HepG2 (cell line): ENCODE measurements at places on chromosomes 11 and 22.
A peak's percentile ranks its signal among the peaks of the same experiment; 100 is the strongest.

- no peak for DNase-seq
Measured at GRCh38 chr22:46442217-46442853, 95.1 kb downstream of the CELSR1 start.

GRCh38 chr11:94926271-94926625, 47.1 kb downstream of the CWC15 start:
- DNase-seq: no peak

DNA sequence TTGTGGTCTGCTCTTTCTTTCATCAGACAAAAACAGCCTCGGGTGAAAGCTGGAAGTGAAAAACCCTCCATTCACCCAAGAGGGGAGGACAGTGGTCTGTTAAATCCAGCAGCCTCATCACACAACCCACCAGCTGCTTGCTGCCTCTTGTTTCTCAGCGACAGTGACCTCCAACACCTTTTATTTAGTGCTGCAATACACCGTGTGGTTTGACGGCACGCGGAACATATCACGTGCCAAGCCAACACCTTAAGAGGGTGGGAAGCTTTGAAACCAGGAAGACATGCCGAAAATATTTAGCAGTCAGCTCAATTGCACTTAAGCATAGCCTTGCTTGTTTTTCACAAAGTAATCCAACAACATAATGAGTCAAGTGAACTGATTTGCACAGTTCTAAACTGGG, 39.8 kb upstream of the POGLUT3 start:
- no peak for DNase-seq

DNA sequence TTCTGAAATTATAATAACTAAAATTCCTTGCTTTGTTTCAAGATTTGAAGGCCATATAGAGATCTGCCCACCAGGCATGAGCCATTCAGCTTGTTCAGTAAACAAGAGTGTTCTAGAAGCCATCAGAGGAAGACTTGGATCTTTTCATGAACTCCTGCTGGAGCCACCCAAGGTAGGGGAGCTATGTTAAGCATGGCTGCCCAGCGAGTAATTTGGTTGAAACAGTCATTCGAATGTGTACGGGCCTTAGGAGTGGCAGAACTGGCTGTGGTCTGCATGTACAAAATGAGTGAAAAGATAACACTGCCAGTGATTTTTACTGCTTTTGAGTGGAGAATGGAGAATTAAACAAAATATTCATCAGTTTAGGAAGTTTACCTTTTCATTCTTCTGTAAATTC, 103.7 kb downstream of the PPP6R3 start:
- no peak for DNase-seq

- DNase-seq: peak; percentile 27
Measured at GRCh38 chr11:94968334-94968958, 4.9 kb downstream of the CWC15 start.

DNA sequence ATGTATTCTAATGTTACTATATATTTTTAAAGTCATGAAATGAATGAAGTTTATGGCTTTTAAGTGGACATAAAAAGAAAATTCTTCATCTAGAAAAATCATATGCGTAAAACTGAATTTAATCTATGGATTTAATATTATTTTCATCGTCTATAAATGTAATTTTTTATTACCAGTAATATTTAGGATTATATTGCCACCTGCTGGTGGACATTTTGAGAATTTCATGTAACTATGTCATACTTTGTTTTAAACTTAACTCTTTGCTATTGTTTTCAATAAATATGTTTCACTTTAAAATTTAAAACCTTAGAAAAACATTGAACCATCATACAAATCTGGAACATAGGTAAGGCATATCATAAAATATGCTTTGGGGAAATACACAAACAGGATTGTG, 66.5 kb upstream of the CEP126 start:
- DNase-seq: peak; percentile 20

DNA sequence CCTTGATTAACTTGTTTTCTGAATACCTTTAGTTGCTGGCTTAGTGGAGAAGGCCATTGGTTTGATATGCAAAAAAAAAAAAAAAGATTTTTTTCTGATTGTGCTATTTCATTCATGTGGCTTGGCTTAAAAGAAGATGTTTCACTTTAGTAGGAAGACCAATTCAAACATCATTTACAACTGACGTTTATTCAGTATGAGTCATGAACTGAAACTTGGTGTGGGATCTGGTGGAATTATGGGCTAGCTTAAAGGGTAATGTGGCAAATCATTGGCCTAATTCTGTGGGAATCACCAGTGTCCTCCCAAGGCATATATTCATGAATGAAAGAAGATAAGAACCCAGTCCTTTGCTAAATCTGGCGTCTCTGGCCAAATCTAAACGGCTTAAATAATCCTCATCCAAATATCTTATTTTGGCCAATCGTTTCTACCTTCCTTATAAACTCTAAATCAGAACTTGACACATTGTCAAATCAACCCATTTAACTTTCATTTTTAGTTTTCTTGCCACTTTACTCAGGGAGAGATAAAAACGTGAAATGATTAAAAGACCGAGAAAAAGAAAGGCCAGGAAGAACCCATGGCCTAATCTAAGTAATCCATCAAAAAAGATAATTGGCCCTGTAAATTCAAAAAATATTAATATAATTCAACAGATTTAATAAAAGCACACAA, 77.0 kb downstream of the DDIAS start:
- DNase-seq: peak; percentile 30

DNA sequence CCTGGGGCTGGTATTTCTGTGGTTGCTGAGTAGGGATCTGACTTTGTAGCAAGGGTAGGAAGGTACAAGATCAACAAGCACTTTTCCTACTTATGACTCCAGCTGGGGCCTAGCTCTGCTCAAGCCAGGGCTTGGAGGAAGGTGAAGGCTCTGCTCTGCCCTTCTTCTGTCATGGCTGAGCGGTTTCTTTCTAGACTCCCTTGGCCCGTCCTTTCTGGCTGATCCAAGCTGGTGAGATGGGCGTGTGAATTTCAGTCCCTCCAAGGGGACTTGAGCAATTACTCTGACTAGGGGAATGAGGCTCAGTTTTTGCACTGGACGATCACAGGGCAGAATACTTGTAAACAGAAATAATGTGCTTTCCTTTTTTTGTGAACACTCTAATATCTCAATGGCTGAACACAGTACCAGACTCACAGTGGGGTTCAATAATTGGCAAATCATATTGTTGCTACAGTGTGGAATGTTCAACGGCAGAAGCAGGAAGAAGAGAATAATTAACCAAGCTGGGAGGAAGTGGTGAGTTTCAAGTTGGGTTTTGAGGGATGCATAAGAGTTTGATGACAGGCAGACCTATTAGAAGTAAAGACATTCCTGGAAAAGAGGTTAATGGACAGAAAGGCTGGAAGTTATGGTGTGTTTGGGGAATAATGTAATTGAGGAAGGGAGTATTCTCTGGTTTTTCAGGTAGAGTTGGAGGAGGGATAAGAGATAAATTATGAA, 507.6 kb downstream of the MIAT start:
- DNase-seq: no peak

DNA sequence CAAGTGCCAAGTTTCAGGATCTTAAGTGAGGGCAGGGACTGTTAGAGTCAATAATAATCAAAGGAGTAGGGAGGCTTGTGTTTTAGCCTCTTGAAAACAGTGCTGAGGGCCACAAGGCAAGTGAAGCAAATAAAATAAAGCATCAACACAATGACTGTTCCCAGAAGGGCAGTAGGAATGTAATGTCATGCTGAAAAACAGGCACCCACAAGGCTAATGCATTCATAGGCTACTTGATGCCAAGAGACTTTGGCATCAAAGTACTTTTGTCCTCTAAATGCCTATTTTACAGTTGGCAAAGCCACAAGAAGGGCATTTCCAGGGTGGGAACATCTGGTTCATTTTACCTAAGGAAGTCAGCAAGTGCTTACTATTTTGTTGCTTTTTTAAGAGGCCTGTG, 22.9 kb downstream of the RAB39A start:
- no peak for DNase-seq

- no peak for DNase-seq
Measured at GRCh38 chr11:14445542-14446530, 53.8 kb downstream of the COPB1 start.

DNA sequence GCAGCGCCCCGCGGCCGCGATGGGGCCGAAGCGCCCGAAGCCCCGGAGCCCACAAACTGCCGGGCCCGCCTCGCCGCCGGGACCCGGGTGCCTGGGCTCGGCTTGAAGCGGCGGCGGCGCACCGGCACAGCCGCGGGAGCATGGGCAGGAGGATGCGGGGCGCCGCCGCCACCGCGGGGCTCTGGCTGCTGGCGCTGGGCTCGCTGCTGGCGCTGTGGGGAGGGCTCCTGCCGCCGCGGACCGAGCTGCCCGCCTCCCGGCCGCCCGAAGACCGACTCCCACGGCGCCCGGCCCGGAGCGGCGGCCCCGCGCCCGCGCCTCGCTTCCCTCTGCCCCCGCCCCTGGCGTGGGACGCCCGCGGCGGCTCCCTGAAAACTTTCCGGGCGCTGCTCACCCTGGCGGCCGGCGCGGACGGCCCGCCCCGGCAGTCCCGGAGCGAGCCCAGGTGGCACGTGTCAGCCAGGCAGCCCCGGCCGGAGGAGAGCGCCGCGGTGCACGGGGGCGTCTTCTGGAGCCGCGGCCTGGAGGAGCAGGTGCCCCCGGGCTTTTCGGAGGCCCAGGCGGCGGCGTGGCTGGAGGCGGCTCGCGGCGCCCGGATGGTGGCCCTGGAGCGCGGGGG, 346 bp downstream of the FJX1 start:
- DNase-seq: no peak

DNA sequence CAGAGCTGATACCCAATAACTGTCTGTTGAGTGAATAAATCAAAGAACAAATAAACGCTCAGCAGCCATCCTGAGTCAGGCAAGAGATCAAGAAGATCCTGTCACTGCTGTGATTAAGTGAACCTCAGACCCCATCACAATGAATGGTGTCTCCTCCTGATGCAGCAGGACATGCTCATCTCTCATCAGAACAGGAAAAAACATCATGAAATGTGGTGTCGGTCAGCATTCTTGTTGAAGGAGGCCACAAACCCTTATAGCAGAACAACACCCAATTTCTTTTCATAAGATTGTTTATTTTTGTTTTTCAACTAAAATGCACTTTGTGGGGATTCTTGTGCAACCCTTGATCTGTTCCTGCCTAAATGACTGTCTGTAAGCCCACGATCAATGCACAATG, 60.3 kb downstream of the SYTL2 start:
- DNase-seq: no peak

- DNase-seq: no peak
Measured at GRCh38 chr11:64264371-64264852, 13.1 kb downstream of the PLCB3 start.

DNA sequence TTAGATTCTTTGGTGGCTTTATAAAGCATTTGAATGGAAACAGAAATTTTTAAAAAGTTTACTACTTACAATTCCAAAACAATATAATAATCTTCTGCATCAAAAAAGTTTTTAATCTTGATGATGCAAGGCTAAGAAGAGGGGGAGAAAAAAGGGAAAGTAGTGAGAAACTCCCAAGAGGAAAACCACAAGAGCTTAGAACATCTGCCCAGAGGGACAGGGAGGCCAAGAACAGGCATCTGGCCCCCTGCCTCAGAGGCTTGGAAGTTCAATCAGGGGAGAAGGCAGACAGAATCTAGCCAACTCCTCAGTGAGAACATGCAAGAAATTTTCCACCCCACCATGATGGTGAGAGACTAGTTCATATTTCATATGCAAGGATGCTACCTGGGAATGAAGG, 23.8 kb upstream of the TTC28 start:
- DNase-seq: no peak

DNA sequence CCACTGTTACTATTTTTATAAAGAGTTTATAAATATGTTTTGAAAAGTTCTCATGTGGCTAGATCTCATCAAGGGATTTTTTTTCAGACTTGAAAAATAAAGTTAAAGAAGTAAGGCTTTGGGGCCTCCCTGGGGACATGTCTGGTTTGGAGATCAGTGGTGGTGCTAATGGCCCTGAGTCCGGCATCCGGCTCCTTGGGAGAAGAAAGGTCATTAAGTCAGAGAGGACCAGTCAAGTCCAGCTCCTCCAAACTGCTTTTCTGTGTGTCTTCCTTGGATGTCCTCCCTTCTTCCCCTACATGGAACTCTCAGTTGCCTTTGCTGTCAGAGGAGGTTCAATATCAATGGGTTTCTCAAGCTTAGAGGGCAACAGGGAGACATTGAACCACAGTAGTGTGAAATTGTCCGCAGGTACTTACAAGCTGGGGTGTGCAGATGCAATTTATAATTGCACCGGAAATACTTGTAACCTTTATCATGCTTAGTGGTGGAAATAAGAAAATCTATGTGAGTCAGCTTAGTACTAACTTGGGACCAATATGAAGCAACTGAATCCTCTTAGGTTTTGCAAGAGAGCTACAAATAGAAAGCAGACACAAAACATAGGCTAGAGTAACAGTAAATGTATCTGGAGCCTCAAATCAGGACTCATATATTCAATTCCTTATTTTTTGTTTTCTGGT, 144.3 kb downstream of the TEAD1 start:
- no peak for DNase-seq

GRCh38 chr11:88387957-88388356, 50.4 kb upstream of the CTSC start:
- DNase-seq: no peak

GRCh38 chr11:3167143-3168119, 2.3 kb upstream of the OSBPL5 start:
- no peak for DNase-seq

GRCh38 chr11:125902277-125902926, 604 bp downstream of the PUS3 start:
- DNase-seq: no peak

DNA sequence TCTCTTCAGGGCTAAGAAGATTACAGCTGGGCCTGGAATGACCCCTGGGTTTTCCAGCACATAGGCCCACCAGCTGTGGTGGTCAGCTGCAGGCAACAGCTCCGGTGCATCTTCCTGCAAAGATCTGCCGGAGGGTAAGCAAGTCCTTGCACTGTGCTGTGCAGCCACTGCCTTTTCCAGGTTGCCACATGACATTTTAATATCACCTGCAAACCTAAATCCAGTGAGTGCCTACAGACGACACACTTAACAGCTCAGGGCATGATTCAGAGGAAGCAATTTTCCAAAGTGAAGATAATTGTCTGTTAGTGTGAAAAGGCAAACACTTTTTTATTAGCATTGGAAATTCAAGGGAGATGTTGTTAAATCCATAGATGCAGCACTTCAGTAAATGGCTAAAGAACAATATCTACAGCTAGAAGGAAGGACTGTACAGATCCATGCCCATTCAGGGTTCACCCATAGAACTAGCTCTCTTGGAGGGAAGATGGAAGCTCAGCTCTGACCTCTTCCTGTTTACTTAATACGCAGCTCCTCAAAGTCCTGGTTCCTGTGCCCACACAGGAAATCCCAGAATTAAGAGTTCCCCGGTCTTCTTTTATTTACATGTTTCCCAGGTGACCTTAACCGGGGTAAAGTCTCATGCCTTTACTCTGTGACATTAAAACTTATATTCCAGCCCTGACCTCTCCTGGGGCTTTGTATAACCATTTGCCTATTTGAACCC, 13.3 kb upstream of the NRIP3 start:
- DNase-seq: no peak

- DNase-seq: no peak
Measured at GRCh38 chr11:78166855-78167469, 21.5 kb downstream of the KCTD21 start.

GRCh38 chr11:119433358-119433725, 10.4 kb upstream of the THY1 start:
- DNase-seq: no peak

- peak; percentile 63 for DNase-seq
Measured at GRCh38 chr11:118430956-118431355, 5.3 kb upstream of the KMT2A start.

- DNase-seq: no peak
Measured at GRCh38 chr22:44455151-44455962, 42.7 kb downstream of the RTL6 start.
